ENCODE measurements at places on chromosomes 4 and X.

- DNase-seq: peak; percentile 88
Observed at GRCh38 chr4:825063-825970, 612 bp downstream of the CPLX1 start.

GRCh38 chrX:67555578-67556203, 11.9 kb downstream of the AR start:
- DNase-seq: no peak

DNA sequence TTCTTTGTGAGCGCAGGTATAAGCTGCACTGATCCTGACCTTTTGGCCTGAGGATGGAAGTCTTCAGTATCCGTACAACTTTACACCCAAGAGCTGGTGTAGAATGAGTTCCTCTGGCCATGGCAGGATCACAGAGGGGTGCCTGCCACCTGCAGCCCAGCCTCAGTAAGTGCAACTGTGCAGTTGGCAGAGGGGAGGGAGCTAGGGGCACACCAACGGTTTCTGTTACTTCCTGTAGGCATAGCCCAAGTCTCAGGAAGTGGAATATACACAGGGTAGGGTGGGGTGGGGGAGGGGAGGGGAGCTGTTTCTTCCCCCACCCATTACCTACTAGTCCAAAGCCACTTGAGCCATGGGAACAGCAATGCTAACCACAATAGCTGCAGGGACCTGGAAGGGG, 85.4 kb upstream of the GBA3 start:
- DNase-seq: peak; percentile 15

DNA sequence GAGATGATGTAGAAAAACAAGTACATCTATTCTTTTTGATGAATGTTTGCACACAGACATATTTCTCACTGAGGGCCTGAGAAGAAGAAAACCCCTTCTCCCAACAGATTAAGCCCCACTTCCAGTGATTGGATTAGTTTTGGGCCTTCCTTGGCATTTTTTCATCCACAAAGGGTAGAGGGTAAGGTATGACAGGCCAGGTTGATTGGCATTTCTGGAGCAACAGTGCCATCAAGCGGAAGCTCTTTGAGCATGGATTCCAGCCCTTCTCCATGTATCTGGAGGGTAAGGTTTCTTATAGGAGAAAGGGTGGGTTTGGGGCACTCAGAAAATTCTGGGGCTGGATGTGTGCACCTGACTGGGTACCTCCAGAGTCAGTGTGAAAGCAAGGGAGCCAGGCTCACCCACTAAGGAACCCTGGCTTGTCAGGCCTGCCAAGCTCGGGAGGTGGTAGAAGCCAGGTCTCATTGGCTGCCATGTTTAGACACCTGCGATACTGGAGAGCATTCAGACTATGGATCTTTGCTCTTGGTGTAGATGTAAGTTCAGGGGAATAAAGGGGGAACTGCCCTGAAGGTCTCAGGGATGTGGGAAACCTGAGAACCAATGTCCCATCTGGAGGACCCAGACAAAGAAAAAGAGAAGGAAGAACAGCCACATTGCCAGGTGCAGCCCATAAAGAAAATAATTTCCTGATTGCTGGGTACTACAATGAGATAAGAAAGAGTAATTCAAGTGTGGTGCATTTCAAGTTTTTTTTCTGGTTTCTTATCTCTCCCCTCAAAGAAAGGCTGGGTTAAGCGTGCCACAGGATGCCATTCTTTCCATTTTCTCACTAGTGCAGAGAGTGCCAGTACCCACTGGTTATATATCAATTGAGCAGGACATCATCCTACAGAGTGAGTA, 222.3 kb upstream of the AGTR2 start:
- DNase-seq: no peak

GRCh38 chr4:144820011-144820727, 174.2 kb downstream of the HHIP start:
- DNase-seq: no peak

Data from GM20000 (cell line).